Activated T-helper 9 cell treated with anti-CD3 and anti-CD28 coated beads, Interleukin-2, amount 50 U/mL, for 16 hours (primary cell): ENCODE measurements at places on chromosomes 5 and 9.

GRCh38 chr9:77981332-77981731, 50.3 kb downstream of the GNAQ start:
- no peak for DNase-seq

DNA sequence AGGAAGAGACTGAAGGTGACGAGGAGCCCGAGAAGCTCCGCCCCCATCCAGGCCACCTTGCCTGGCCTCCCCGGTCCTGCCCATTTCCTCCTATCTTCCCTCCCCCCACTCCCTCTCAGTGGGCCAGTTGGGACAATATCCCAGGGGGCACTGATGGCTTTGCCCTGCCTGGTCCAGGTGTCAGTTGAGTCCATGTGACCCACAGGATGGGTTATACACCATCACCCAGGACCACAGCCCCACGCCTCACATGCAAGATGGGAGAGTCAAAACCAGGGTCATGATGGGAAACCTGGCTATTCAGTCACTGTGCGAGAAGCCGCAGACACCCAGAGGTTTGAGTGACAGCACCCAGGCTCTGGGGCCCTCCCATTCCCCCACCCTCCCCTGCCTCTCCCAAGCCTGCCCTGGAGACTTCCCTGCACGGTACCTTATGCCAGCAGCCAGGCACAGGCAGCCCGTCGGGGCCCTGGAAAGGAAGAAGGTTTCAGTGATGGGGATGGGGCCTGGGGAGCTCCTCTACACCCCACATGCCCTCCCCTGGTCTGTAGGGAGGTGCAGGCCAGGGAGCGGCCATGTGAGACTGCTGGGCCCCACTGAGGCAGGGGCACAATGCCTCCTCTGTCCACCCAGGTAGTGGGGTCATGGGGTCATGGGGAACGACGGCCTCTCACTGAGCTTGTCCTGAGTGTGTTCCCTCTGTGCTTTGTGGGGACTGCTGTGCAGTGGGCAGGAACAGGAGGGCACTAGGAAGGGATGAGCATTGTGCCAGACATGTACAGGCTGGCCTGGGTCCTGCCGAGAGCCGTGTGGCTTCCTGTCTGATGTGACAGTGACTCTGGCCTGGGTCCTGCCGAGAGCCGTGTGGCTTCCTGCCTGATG, 6.3 kb upstream of the PHYKPL start:
- DNase-seq, result no peak

DNA sequence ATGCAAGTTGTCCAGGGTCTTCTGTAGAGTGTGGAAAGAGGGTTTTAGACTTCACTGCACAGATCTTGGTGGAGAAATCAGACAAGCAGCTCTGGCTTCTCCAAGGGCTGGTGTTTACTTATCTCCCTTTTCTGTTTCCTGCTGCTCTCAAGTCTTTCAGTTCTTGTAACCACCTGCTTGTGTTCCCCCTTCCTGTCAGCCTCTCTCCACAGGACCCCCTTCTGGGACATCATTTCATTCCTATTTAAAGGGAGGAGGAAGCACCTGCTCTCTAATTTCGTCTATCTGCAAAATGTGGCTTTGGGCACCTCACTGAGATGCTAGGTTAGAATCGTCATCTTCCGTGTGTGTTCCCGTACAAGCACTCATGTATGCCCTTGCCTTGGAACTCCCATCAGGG, 636.2 kb downstream of the MTRR start:
- DNase-seq, result no peak

DNA sequence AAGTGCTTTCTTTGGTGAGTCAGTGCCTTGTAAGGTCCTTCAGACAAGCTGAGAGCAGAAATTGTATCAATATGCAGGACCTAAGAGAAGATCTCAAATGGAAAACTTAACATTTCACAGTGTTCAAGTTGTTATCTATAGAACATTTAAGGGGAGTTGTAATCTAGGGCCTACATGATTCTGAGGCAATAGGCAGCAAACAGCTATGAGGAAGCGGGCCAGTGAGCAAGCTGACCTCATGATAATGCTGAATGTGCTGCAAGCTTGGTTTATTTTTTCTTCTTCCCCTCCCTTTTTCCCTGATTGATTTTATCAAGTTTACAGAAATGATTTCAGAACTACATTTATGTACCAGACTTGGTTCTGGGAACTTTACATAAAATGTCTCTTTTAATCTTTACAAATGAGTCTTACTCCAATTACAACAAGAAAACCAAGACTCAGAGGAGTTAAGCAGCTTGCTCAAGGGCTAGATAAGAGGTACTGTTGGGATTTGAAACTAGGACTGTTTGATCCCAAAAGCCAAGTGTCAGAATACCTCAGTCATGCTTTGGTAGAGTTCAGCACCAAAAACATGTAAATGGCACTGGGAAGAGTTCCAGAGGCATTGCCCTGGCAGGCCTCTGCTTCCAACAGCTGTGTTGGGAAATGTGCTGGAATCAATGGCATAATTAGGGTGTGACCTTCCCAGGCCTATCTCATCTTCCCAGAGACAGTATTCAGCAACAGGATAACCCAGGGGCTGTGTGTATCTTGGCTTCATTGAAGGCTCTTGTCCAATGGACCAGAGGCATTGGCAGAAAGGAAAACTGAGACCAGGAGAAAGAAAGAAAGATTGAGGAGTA, 130.1 kb downstream of the LRRC70 start:
- DNase-seq, result no peak

- DNase-seq, result no peak
These were observed 43.7 kb upstream of the MIER3 start for GRCh38 chr5:56995596-56995995.

GRCh38 chr9:135902655-135903357, 4.5 kb downstream of the CAMSAP1 start:
- DNase-seq, result no peak

GRCh38 chr5:135195270-135195608, 161.2 kb upstream of the PITX1 start:
- DNase-seq, result no peak
